Fibroblast of lung (primary cell): ENCODE measurements at places on chromosomes 12 and 14. TPM values are rescaled to one million over a fixed set of nuclear protein-coding genes. Genes with fewer than 3 reads are reported as not detected.

DNA sequence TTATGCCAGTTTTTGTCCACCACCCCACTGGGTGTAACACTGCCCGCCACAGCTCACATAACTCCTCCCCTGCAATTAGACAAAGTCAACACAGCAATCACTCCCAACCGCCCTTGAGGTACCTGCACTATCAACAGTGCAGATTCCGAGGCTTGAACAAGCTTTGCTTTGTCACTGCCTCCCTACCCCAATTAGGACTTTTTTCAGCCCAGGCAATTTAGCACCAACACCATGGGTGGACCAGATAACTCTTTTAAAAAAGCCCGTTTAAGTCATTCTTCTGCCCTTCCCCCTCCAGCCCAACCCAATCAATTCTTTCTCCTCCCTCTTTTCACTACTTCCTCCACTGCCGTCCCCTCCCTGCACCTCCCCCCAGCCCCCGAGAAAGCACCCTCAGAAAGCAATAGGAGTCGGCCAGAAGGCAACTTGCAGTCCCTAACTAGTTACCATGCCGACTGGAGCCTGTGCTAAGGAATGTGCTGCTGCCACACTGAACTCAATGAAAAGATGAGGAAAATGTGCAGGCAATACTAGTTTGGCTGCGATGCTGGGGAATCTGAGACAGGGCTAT is 45.7 kb upstream of the OTX2 start:
- H3K4me1 ChIP-seq = no peaks in the 10 kb centered on the region
- no peak for DNase-seq
- H3K4me3 ChIP-seq = no peak overlapping the region
- no peaks in the 10 kb centered on the region for H3K36me3 ChIP-seq
- no peak overlapping the region for H3K27ac ChIP-seq

DNA sequence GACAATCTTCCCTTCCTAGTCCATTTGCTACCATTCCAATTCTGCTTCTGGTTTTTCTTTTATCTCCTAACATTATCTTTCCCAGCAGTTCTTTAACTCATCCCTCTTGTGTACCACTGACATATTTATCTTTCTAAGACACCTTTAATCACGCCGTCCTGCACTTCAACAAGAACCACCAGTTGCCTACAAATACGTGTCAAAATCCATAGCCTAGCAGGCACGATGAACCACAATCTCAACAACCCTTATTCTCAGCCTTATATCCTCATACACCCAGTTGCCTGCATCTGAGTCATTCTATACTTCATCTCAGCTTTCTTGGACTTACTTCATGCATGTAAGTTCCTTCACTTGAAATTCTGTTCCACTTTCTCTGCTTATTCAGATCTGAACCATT is 16.4 kb upstream of the ST8SIA1 start:
- no peak overlapping the region for H3K4me3 ChIP-seq
- DNase-seq = no peak
- H3K27me3 ChIP-seq = no peaks in the 10 kb centered on the region
- no peaks in the 10 kb centered on the region for H3K4me1 ChIP-seq
- no peak overlapping the region for H3K27ac ChIP-seq

The ST8SIA1 gene
- polyA plus RNA-seq = 0.45 and 3.5 TPM in 2 replicates

The LRRK2 gene
- polyA plus RNA-seq = 2.2 and 2.9 TPM in 2 replicates

GRCh38 chr12:106715582-106715981 is 58.9 kb upstream of the RIC8B start:
- no peak for DNase-seq
- H3K27ac ChIP-seq = no peak overlapping the region
- H3K27me3 ChIP-seq = no peaks in the 10 kb centered on the region
- H3K4me3 ChIP-seq = no peak overlapping the region
- no peaks in the 10 kb centered on the region for H3K4me1 ChIP-seq
- H3K36me3 ChIP-seq = no peaks in the 10 kb centered on the region

DNA sequence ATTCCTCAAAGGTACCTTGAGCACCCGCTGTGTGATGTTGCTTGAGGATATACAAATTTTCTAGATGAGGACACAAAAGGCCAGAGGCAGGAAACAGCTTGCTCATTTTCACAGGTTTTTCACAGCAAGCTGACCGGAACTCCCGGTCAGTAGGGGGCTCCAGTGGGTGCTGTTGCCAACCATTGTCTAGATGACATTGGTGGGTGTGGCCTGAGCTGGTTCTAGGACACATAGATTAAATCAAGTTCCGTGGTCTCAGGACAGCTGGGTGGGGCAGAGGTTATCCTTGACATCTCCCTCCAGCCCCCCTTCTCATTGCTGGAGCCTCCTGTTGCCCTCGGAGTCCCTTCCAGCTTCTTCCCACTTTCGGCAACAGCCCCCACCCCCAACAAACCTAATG is 153.6 kb upstream of the FKBP4 start:
- peaks cover 15% of the 10 kb centered on the region for H3K4me1 ChIP-seq
- no peaks in the 10 kb centered on the region for H3K36me3 ChIP-seq
- DNase-seq = peak; percentile 14
- H3K27ac ChIP-seq = peak overlapping the region; percentile 89
- no peak overlapping the region for H3K4me3 ChIP-seq

The RTN1 gene
- polyA plus RNA-seq = 0.35 and 0.92 TPM in 2 replicates

The PRPH gene
- 0.06 and 0.49 TPM in 2 replicates for polyA plus RNA-seq
